ENCODE measurements at places on chromosomes 16 and 17.

DNA sequence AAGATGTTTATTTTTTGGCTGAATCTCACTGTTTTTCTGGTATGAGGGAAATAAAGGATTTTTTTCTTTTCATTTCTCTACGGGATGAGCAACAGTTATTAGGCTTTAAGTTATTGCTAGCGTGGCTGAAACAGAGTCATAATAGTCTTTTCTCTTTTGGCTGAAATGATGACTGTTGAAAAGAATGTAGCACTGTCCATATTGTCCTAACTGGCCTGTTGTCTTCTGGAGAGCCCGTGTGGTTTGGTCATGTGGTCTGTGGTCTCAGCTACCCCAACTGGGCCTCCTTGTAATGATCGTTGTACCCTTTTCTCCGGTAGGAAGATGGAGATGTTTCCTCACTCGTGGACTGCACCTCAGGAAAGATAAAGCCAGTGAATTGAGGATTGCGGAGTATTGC, 36.6 kb downstream of the EPN2 start:
- DNase-seq = no peak

DNA sequence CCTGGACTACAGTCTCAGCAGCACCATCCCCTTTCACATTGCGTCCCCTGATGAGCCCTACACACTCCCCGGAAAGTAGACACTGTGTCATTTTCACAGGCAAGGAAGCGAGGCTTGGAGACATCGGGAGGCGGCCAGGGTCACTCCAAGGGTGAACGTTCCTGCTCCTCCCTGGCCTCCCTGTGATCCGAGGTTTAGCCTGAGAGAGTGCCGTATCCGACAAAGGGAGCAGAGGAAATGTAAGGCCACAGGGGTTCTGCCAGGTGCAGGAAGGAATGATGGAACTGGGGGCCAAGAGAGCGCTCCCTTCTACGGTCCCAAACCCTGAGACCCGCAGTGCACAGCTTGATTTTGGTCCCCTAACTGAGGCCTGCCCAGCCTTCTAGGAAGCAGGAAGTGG, 8.0 kb upstream of the PIK3R6 start:
- DNase-seq = no peak

DNA sequence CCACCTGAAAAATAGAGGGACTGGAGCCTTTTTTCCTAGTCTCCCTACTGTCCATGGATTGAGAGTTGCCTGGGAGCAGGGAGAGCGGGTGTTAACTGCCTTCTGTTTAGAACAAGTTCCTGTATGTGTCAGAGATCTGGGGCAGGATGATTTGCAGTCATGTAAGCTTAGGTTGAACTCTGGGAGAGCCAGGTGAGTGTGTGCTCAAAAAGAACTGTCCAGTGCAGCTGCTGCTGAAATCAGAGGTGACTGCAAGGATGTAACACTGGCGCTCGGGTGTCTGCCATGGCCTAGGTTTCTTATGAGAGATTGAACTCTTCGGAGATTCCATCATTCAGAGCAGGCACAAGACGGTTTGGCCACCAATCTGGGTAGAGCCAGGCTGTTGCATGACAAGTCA, 432.5 kb downstream of the CDH13 start:
- no peak for DNase-seq

- peak; percentile 32 for DNase-seq
Measured at GRCh38 chr17:19338031-19338990, 24.2 kb downstream of the B9D1 start.

DNA sequence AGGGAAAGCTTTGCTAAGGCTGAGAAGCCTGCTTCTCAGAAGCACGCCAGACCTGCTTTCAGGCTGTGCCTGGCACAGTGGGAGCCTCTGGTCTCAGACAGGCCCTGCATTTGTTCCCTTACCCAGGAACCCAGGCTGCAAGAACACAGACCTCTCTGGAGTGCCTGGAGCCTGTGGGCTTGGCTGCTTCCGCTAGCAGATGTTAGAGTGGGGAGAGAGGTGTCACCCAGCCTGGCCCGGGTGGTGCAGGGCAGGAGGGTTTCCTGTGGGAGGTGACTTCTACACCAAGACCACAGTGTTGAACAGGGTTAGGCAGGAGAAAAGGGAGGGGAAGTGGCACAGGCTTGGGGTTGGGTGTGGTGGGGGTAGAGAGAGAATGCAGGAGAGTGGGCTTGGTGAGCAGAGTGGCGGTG, 35.8 kb upstream of the ADGRG1 start:
- DNase-seq = no peak

DNA sequence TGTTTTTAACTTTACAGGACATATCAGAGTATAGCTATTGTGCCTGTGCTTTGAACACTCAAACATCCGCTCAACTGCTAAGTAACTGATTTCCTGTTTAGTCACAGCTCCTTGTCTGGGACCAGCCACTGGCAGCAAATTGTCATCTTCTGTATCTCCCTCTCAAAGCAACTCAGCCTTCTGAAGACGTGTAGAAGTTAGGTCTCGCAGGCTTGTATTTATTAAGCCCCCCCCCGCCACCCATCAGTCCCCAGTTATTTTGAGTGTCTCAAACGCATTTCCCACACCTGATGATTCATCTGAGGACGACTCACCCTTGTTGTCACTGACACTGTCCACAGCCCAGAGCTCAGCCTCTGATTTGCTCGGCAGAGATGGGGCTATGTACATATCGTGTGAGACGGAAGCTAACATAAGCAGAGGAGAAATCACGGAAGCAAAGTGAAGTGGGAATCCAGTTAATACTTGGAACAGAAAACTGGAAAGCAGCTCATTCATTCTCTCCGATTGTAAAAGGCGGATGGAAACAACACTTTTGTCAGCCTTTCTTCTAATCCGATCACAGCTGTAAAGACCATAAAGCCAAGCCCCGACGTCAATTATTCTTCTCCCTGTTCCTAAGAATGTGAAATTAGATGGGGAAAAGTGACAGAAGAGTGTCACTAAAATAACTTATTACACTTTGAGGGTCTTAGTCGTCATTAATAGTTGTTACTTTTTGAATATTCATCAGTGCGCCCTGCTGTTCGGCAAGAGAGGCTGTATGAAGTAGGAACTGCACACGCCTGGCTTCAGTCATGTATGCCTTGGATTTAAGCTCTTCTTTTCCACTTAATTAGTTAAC, 64.2 kb downstream of the PITPNC1 start:
- no peak for DNase-seq

DNA sequence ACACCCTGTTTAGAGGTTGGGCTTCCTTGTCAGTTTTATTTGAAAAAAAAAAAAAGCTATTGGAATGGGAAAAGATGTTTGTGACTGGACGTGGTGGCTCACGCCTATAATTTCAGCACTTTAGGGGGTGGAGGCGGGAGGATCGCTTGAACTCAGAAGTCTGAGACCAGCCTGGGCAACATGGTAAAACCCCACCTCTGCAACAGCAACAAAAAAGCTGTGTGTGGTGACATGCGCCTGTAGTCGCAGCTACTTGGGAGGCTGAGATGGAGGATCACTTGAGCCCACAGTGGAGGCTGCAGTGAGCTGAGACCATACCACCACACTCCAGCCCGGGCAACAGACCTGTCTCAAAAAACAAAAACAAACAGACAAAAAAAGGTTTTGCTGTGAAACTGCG, 66.1 kb upstream of the SIAH1 start:
- no peak for DNase-seq

- DNase-seq = no peak
Measured at GRCh38 chr17:34173241-34173640, 81.8 kb upstream of the CCL2 start.

DNA sequence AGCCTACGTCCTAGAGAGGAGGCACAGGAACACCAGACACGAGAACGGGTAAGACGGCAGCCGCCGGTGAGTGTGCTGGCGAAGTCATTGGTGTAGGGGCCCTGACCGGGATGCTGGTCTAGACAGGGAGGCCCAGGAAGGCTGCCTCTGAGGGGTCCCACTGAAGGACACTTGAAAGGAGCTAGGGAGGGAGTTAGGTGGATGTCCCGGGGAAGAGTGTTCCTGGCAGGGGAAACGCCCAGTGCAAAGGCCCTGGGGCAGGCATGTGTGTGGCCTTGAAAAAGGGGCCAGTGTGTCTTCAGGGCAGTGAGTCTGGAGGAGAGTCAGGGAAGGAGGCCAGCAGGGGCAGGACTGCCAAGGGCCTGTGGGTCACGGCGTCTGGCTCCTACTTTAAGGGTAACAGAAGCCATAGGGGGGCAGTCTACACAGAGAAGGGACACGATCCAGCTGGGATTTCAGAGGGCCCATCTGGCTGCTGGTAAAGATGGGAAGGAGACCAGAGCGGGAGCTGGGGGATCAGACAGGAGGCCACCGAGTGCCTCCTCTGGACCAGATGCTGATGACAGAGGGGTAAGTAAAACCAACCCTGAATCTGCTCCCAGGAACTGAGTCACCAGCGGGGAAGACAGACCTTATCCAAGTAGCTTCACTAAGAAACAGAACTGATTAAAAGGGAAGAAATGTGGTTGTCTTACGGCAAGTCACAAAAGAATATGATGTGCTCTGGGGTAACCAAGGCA, 115.9 kb downstream of the LITAF start:
- DNase-seq = no peak

- DNase-seq = no peak
Measured at GRCh38 chr17:68249354-68249765, 1.5 kb downstream of the AMZ2 start.

DNA sequence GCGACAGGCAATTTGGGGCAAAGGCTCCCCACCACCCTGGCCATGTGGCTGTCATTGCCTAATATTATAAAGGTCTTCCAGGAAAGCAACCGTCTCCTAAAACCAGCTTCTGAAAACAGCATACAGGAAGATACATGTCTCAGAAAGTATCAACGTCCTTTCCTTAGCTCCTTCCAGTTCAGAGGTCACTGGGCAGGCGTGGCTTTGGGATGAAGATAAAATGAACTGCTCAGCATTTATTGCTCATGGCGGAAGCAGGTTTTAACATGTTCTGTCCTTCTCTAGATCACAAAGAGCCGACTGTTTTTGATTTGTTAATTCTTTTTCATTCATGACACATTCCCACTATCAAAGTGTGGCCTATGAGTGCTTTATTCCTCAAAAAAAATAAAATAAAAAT, 8.0 kb downstream of the CFAP20 start:
- DNase-seq = no peak

- no peak for DNase-seq
Measured at GRCh38 chr16:68790944-68791343, 52.4 kb upstream of the TANGO6 start.

- DNase-seq = no peak
Measured at GRCh38 chr17:8572764-8573163, 57.8 kb downstream of the MYH10 start.

GRCh38 chr17:74485841-74486240, 19.4 kb downstream of the CD300A start:
- no peak for DNase-seq
